HFFc6 (cell line): ENCODE measurements at places on chromosomes 7 and 10.

- DNase-seq = peak; percentile 39
These were observed 82.1 kb downstream of the CPEB3 start for GRCh38 chr10:92208736-92209135.

DNA sequence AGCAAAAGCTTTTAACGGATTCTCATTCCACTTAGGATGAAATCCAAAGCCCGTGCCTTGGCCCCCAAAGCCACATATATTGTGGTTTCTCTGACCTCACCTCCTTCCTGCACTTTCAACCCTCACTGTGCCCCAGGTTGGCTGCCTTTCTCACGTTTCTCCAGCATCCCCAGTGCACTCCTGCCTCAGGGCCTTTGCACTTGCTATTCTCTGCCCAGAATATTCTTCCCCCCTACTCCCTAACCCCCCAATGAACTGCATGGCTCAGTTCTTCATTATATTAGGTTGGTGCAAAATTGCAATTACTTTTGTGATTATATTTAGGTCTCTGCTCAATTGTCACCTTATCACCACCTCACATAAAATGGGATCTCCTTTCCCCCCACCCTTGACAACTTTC is 34.2 kb downstream of the MYOF start:
- DNase-seq = no peak

- no peak for DNase-seq
These were observed 21.7 kb upstream of the SMO start for GRCh38 chr7:129166745-129167144.

- DNase-seq = peak; percentile 20
These were observed 157.4 kb downstream of the SKIDA1 start for GRCh38 chr10:21368022-21368582.

GRCh38 chr10:1153805-1154351 is 97.7 kb downstream of the WDR37 start:
- no peak for DNase-seq

GRCh38 chr7:12386313-12386740 is 17.3 kb downstream of the VWDE start:
- no peak for DNase-seq

- DNase-seq = no peak
These were observed 224.7 kb downstream of the INHBA start for GRCh38 chr7:41478187-41478586.

DNA sequence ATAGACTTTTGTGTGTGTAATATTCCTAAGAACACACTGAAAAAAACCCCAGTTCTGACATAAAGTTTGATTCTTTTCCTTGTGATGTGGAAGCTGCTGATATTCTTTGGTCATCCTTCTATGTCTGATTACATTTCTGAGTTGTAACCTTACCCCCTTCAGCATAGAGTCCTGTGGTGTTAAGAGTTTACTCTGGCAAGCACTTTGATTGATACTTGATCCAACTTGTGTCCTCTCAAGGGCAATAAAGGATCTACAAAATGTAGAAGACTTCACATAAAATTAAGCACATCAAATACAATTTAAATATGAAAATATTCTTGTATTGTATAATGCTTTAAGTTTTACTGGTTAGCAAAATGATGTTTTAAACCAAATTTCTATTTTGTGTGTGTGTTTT is 221.7 kb upstream of the DKK1 start:
- no peak for DNase-seq

- DNase-seq = no peak
These were observed 18.1 kb downstream of the MAD1L1 start for GRCh38 chr7:2214636-2215035.

DNA sequence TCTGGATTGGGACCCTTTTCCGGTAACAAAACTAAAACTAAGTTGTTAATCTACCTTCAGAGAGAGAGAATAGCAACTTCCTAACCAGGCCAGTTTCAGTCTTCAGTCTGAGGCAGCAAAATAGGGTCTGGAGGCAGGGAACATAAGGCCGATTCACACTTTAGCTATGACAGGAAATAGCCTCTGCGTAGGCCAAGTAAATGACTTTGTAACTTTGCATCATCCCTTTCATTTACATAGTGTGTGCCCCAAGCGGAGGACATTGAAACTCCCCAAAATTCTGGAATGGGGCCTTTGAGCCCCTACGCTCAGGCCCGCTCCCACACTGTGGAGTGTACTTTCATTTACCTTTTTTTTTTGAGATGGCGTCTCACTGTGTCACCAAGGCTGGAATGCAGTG is 1.7 kb upstream of the UPP1 start:
- peak; percentile 78 for DNase-seq

GRCh38 chr10:50552771-50553535 is 70.8 kb downstream of the SGMS1 start:
- peak; percentile 38 for DNase-seq

- no peak for DNase-seq
These were observed 69.1 kb upstream of the WAC start for GRCh38 chr10:28463676-28464395.

DNA sequence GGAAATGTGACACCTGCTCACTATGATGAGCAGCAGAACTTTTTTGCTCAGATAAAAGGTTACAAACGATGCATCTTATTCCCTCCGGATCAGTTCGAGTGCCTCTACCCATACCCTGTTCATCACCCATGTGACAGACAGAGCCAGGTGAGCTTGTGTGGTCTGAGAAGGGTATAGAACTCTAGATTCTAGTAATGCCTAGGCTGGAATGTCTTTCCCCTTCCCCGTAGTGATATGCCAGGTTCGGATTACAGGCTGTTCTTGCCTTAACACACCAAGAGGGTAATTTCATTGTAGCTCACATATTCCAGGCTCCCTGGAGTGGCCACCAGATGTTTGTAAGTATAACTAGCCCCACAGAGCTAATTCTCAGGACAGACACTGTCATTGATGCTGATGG is 9.2 kb downstream of the HIF1AN start:
- no peak for DNase-seq

- peak; percentile 41 for DNase-seq
These were observed 23.4 kb downstream of the MAD1L1 start for GRCh38 chr7:2209146-2209960.

DNA sequence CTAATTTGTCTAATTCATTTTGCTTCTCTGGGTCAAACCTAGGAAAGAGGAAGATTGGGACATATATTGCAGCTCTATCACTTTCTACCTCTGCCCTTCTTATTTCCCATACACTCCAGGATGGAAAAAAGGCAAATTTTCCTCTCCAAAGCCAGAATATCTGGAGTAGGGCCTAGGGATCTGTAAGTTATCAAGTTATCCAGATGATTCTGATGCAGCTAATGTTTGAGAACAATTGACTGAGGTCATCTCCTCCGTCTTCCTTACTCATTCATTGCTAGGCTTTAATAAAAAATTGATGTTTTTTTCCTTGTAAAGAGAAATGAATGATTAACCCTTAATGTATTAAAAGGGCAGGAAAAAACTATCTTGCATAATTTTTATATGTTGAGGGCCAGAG is 211.9 kb upstream of the GLI3 start:
- no peak for DNase-seq

DNA sequence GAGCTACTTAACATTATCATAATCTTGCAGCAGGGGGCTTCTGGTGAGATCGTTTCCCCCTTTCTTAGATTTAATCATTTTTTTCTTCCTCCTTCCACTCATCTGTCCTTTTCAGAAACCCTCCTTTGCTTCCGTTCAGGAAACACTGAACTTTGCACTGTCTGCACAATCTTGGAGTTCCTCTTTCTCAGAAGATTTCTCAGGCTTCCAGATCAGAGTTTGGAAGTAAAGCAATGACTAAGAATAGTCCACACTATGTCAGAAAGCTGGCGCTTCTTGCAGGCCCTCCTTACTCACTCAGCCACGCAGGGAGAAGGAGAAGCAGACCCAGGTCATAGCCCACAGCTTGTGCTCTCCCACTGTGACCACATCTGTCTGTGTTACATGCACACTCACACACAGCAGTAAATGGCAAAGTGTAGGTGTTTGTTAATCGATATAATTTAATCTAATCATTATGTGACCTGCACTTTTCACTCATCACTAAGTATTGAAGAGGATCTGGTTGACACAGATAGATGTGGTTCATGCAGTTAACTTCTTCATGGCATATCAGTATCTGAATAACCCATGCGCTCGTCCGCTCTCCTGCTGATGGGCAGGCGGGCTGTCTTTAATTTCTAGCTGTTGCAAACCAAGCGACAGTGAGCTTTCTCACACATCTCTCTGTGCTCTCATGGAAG is 30.2 kb downstream of the ALOX5 start:
- no peak for DNase-seq

GRCh38 chr10:101536800-101537199 is 51.3 kb downstream of the POLL start:
- DNase-seq = peak; percentile 13

GRCh38 chr7:138738551-138739335 is 37.6 kb upstream of the SVOPL start:
- DNase-seq = peak; percentile 68

GRCh38 chr7:98539865-98540264 is 77.2 kb upstream of the NPTX2 start:
- no peak for DNase-seq

DNA sequence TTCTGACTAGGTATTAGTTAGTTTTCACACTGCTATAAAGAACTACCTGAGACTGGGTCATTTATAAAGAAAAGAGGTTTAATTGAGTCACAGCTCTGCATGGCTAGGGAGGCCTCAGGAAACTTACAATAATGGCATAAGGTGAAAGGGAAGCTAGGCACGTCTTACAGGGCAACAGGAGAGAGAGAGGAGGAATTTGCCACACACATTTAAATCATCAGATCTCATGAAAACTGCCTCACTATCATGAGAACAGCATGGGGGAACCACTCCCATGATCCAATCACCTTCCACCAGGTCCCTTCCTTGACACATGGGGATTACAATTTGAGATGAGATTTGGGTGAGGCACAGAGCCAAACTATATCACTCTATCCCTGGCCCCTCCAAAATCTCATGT is 40.6 kb upstream of the ZMYND11 start:
- no peak for DNase-seq

- no peak for DNase-seq
These were observed 47.2 kb downstream of the DNAJC12 start for GRCh38 chr10:67790534-67791408.

- no peak for DNase-seq
These were observed 214.9 kb downstream of the CREB5 start for GRCh38 chr7:28627263-28627653.

GRCh38 chr7:1892011-1892965 is 222.2 kb downstream of the ELFN1 start:
- no peak for DNase-seq

GRCh38 chr7:94123136-94123535 is 119.0 kb upstream of the BET1 start:
- DNase-seq = no peak

DNA sequence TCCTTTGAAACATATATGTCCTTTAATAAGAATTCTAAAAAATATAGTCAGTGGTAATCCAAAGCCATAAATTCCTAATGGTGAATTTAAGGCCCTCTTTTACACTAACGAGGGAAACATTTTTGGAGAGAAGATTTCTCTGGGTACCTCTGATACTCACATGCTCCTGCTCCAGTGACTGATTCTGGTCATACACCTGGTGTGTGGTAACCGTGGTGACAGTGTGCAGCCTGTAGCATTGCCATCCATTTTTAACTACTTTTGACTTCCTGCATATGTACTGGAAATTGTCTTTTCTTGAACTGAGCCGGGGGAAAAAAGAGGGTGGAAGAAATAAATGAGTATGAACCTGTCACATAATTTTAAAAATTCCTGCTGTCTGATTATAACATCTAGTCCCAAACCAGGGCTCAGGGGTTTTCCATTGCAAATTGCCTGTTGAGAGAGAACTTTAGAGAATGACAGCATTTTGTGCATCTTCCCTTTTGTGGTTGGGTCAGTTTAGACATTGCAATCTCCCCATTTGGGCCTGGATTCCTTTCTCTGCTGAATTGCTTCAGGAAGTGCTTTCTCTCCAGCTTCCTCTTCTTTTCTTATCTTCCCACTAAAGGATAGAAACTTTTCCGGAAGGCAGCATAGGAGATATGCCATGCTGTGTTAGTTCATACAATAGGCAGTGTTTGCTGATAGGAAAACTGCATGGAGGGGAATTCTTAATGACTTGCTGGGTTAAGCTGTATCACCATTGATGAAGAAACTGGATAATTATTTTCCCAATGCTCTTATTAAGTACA is 125.5 kb downstream of the GRM3 start:
- DNase-seq = no peak

GRCh38 chr10:22599636-22600228 is 114.6 kb downstream of the PIP4K2A start:
- no peak for DNase-seq

- DNase-seq = no peak
These were observed 7.6 kb upstream of the ORAI2 start for GRCh38 chr7:102425639-102426267.

GRCh38 chr7:26195867-26196657 is 4.5 kb downstream of the HNRNPA2B1 start:
- DNase-seq = no peak

GRCh38 chr10:8300925-8301324 is 246.4 kb downstream of the GATA3 start:
- DNase-seq = no peak

- DNase-seq = no peak
These were observed 306.6 kb upstream of the LRGUK start for GRCh38 chr7:133820584-133820983.

DNA sequence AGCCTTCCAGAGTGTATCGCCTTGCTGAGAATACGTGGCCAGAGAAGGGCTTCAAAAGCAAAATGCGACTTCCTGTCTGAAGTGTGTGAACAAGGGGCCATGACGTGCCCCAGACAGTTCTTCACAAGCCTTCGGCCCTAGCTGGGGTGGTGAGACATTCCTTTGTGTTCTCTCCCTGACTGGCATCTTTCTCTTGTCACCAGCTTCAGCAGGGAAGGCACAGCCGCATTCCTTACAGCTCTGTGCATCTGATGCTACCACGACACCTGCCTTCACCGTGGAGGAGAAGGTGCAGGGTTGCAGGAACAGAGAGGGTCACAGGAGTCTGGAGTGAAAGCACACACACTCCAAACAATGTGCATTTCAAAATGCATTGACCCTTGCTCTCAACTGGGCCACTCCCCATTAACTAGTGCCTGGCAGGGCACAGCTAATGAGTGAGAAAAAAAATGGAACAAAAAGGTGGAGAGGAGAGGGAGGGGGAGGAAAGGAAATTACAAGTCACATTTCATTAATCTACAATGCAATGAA is 93.4 kb downstream of the GPR26 start:
- no peak for DNase-seq

DNA sequence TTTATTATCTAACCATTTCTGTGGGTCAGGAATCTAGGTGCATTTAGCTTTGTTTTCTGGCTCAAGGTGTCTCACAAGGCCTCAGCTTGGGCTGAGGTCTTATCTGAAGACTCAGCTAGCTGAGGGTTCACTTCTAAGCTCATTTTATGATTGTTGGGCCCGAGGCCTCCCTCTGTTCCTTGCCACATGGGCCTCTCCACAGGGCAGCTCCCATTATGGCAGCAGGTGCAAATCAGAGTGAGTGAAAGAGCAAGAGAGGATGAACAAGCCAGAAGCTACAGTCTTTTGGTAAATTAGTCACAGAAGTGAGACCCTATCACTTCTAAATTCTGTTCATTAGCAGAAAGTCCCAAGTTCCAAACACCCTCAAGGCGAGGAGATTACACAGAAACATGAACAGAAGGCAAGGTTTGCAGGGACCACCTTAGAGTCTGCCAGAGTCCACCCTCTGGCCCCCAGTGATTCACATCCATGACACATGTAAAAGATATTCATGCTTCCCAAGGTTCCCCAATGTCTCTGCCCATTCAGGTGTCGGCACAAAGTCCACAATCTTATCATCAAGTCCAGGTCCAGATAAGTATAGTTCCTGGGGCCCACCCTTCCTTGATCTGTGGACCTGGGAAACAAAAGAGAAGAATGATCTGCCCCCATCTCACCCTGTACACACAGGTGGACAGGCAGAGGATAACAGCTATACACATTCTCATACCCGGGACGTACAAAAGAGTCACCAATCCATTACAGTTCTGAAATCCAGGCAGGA is 23.7 kb downstream of the FIGNL1 start:
- no peak for DNase-seq
